ENCODE measurements at places on chromosomes 11 and 22. TPM values are rescaled to one million over a fixed set of nuclear protein-coding genes. Genes with fewer than 3 reads are reported as not detected.

- no peak for DNase-seq
- H3K4me3 ChIP-seq = no peak overlapping the region
- no peaks in the 10 kb centered on the region for H3K36me3 ChIP-seq
- no peaks in the 10 kb centered on the region for H3K4me1 ChIP-seq
- H3K27me3 ChIP-seq = peaks cover 41% of the 10 kb centered on the region
These were observed 19.1 kb upstream of the LMO2 start for GRCh38 chr11:33910958-33911339.

- peaks cover 24% of the 10 kb centered on the region for H3K36me3 ChIP-seq
- peak; percentile 67 for DNase-seq
- H3K27ac ChIP-seq = peak overlapping the region; percentile 98
These were observed 869 bp upstream of the EIF4ENIF1 start for GRCh38 chr22:31490496-31490925.

FBXO7 gene
- 97.1 TPM for total RNA-seq

- no peak for DNase-seq
- H3K4me1 ChIP-seq = no peaks in the 10 kb centered on the region
- H3K27ac ChIP-seq = no peak overlapping the region
- no peaks in the 10 kb centered on the region for H3K27me3 ChIP-seq
These were observed 1499.3 kb downstream of the TBC1D22A start for GRCh38 chr22:48261706-48262105.

ASPHD2 gene
- 12.7 TPM for total RNA-seq

GUCY1A2 gene
- not detected for total RNA-seq

ADORA2A gene
- total RNA-seq = 19.8 TPM

DNA sequence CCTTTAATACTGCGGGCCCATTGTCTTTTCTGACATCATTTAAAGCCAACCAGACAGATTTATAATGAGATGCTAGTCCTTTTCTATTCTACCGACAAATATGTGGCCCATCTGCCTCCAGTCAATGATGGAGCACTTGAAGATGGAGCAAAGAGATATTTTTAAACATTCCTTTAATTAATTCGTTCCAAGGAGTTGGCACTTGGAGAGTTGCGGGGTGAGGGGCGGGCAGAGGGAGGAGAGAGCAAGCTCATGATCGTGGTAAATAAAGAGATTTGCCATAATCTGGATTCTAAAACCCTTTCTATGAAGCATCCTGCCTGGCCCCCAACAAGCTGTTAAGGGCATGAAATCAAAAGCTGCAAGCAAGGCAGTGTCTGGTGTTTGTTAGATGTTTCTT, 5.0 kb downstream of the SLC1A2 start:
- peaks cover 67% of the 10 kb centered on the region for H3K27me3 ChIP-seq
- no peak for DNase-seq
- H3K4me1 ChIP-seq = peaks cover 4% of the 10 kb centered on the region
- H3K36me3 ChIP-seq = no peaks in the 10 kb centered on the region
- H3K27ac ChIP-seq = no peak overlapping the region

DNA sequence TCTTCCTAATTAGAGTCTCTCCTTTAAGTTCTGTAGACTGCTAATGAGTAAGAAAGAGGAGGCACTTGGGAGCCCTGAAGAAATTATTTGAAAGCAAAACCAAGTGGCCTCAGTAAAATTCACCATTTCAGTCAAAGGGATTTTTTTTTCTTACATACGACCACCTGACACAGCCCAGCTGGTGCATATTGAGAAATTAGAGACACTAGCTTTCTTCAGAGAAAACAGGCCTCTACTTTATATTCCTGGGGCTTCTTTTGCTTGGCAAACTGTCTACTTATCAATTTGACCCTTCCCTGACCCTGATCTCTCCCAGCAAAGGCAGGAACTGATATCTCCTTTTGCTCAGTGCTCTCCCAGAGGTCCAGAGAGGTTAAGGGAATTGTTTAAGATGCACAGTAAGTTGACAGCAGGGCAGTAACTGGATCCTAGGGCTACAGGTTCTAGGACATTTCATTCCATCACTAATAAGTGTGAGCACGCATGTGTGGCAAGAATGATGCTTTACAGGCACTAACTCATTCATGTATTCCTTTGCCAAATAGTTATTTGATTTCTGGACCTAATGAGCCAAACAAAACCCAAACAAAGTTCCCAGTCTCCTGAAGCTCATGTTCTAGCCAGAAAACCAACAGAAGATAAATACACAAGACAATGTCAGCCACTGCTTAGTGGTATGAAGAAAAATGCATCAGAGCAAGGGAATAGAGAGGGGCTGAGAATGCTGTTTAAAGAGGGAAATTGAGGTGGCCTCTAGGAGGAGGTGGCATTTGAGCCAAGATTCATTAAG, 467.6 kb downstream of the SOX6 start:
- H3K27me3 ChIP-seq = no peaks in the 10 kb centered on the region
- no peaks in the 10 kb centered on the region for H3K36me3 ChIP-seq
- H3K27ac ChIP-seq = no peak overlapping the region
- no peak for DNase-seq

- H3K27me3 ChIP-seq = no peaks in the 10 kb centered on the region
- peak overlapping the region; percentile 56 for H3K27ac ChIP-seq
- DNase-seq = no peak
- peaks cover 78% of the 10 kb centered on the region for H3K4me1 ChIP-seq
- H3K4me3 ChIP-seq = peak overlapping the region; percentile 11
These were observed 9.4 kb upstream of the OSM start for GRCh38 chr22:30276039-30276438.

GRCh38 chr11:29227811-29228210, 789.0 kb downstream of the KCNA4 start:
- no peaks in the 10 kb centered on the region for H3K27me3 ChIP-seq
- no peaks in the 10 kb centered on the region for H3K4me1 ChIP-seq
- H3K4me3 ChIP-seq = no peak overlapping the region
- no peak overlapping the region for H3K27ac ChIP-seq

DNA sequence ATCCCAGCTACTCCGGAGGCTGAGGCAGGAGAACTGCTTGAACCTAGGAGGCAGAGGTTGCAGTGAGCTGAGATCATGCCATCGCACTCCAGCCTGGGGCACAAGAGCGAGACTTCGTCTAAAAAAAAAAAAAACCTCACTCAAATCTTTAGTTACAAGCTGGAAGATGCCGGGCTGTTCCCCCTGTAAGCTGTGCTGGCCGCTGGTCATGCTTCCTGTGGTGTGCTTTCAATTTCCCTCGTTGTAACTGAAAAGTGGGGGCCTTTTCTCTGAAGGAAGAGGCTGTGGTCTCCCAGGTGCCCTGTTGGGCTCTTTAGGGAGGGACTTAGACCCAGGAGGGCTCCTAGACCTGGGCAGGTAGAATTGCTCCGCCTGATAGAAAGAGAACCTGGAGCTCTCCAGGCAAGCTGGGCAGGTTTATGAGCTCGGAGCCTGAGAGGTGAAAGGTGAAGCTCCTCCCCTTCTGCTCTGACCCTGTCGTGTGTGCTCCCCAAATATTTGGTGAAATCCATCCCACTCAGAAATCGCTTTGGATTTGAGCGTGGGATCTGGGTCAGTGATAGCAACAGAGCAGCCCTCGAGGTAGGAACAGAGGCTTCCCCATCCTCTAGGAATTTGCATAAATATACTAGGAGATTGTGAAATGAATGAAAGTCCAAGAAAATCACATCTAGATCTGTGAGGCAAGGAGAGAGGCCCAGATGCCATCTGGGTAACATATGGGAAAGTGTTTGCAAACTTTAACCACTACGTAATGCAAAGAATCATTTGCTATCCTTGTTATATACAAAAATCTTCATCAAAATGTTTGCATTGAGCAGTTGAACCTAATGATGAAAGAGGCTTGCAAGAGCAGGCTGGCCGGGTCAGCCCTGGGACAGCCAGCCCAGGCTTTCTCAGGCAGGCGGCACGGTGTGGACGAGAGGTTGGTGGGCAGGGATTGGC, 154.3 kb downstream of the FBXO7 start:
- no peak for DNase-seq
- no peaks in the 10 kb centered on the region for H3K36me3 ChIP-seq
- peaks cover 20% of the 10 kb centered on the region for H3K4me1 ChIP-seq
- no peak overlapping the region for H3K27ac ChIP-seq
- peaks cover 11% of the 10 kb centered on the region for H3K27me3 ChIP-seq
- no peak overlapping the region for H3K4me3 ChIP-seq

FLRT1 gene
- total RNA-seq = 0.23 TPM

Measured in activated CD4-positive, alpha-beta memory T cell treated with anti-CD3 and anti-CD28 coated beads, Interleukin-2, amount 10 ng/mL, durations not matched to agents 7 days and 5 days (primary cell).